ENCODE measurements at places on chromosomes 5 and 9.

DNA sequence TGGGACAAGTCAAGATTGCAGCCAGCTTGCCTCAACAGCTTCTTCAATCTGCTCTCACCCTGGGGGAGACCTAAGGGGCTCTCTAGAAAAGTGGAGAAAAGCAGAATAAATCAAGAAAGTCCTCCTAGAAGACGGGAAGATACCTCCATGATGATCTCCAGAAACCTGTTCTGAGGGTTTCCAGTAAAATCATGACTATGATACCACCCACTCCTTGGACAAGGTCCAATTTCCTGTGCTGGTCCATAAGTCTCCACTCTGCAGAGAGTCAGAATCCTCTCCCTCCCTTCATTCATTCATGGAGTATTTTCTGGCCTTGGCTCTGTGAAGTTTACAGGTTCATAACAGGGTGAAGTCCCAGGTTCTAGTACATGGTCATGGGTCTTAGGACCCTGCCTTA lies 168.6 kb downstream of the SLC12A2 start:
- no peaks in the 10 kb centered on the region for H3K4me1 ChIP-seq
- no peak for DNase-seq
- no peak overlapping the region for H3K27ac ChIP-seq
- no peak overlapping the region for H3K4me3 ChIP-seq
- H3K36me3 ChIP-seq, result no peaks in the 10 kb centered on the region
- H3K27me3 ChIP-seq, result no peaks in the 10 kb centered on the region

GRCh38 chr9:100111235-100111634 lies 12.2 kb downstream of the INVS start:
- H3K27ac ChIP-seq, result no peak overlapping the region
- H3K4me3 ChIP-seq, result no peak overlapping the region
- DNase-seq, result peak; percentile 90
- no peaks in the 10 kb centered on the region for H3K4me1 ChIP-seq

- no peaks in the 10 kb centered on the region for H3K4me1 ChIP-seq
- peaks cover 3% of the 10 kb centered on the region for H3K27me3 ChIP-seq
- DNase-seq, result no peak
- no peak overlapping the region for H3K4me3 ChIP-seq
- no peak overlapping the region for H3K27ac ChIP-seq
These were observed 49.1 kb upstream of the VPS13A start for GRCh38 chr9:77128125-77128789.

- no peaks in the 10 kb centered on the region for H3K27me3 ChIP-seq
- no peaks in the 10 kb centered on the region for H3K36me3 ChIP-seq
- DNase-seq, result no peak
- no peaks in the 10 kb centered on the region for H3K4me1 ChIP-seq
- no peak overlapping the region for H3K27ac ChIP-seq
These were observed 250.5 kb downstream of the AUH start for GRCh38 chr9:91111226-91111625.

DNA sequence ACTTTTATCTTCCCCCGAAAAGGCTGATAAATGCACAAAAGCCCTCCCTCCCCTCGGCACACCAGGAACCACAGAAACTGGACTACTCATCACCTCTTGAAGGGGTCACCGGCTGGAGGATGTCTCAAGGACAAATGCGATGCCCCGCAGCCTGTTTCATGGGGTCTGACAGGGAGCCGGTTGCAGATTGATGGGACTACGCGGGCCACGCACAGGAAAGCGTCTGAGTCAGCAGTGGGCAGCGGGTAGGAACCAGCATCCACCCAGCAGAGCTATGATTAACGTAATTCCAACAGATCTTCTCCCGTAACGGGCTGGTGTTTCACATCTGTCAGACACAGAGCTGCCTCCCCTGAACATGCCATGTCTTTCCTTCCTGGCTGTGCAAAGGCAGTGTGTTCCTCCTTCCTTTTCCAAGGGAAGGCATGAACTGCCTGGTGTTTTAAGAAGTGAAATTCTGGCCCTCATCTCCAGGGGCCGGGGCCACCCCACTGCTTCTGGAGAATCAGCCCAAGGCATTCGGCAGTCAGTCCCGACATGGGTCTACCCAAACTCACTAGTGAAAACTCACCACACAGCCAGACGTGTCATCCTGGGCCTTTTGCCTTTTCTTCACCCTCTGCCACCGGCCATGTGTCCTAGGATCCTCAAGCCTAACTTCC lies 144.4 kb upstream of the PHYKPL start:
- no peaks in the 10 kb centered on the region for H3K4me1 ChIP-seq

DNA sequence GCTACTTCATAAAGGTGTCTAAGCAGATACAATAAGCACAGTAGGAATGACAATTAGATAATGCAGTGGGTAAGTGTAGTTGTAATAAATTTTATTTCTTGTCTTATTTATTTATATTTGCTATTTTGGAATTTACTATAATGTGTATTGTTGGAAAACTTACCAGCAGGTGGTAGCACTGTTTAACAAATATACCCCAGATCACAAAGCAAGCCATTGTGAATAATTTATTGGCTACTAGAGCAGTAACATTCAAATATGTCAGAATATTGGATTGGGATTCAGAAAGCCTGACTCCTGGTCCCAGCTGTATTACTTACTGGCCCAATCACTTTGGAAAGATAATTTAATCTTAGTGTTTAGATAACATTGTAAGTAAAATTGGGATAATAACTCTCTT lies 78.0 kb downstream of the ISOC1 start:
- no peaks in the 10 kb centered on the region for H3K36me3 ChIP-seq
- no peak overlapping the region for H3K27ac ChIP-seq
- no peaks in the 10 kb centered on the region for H3K27me3 ChIP-seq
- DNase-seq, result no peak
- H3K4me1 ChIP-seq, result no peaks in the 10 kb centered on the region

GRCh38 chr5:38032149-38032548 lies 192.3 kb upstream of the GDNF start:
- no peaks in the 10 kb centered on the region for H3K27me3 ChIP-seq
- no peak overlapping the region for H3K27ac ChIP-seq
- no peak overlapping the region for H3K4me3 ChIP-seq

DNA sequence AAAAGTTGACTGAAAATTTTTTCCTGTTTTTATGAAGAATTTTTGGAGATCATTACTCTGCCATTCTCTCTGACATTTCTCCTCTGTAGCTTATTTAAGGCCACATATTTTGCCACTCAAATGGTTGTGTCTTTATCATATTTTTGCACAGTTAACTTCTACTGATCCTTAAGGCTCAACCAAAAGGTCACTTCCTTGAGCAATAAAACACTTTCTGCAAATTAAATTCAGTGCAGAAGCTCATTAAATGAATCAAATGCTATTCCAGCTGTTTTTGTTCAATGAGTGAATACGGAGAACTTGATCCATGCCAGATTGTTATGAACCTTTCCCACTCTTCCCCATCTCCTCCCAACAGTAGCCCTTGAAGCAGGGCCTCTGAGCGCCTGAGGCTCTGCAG lies 93.8 kb upstream of the EPB41L4A start:
- no peak overlapping the region for H3K4me3 ChIP-seq
- H3K36me3 ChIP-seq, result no peaks in the 10 kb centered on the region
- H3K27ac ChIP-seq, result no peak overlapping the region

- H3K36me3 ChIP-seq, result no peaks in the 10 kb centered on the region
- H3K27me3 ChIP-seq, result no peaks in the 10 kb centered on the region
- H3K4me3 ChIP-seq, result no peak overlapping the region
- no peaks in the 10 kb centered on the region for H3K4me1 ChIP-seq
- DNase-seq, result no peak
These were observed 268.6 kb downstream of the ISL1 start for GRCh38 chr5:51651889-51652288.

GRCh38 chr9:121369595-121370265 lies at the start of gene STOM:
Gene STOM (minus strand): TSS chr9:121370250. CDS start chr9:121370187, 63 bp downstream.
- no peaks in the 10 kb centered on the region for H3K4me1 ChIP-seq
- peak within 1 kb of the TSS; percentile 48 for H3K4me3 ChIP-seq
- peak within 1 kb of the TSS; percentile 78 for H3K27ac ChIP-seq
- H3K27me3 ChIP-seq, result no peaks in the 10 kb centered on the region
- no peaks in the 10 kb centered on the region for H3K36me3 ChIP-seq
- peak; percentile 92 for DNase-seq

DNA sequence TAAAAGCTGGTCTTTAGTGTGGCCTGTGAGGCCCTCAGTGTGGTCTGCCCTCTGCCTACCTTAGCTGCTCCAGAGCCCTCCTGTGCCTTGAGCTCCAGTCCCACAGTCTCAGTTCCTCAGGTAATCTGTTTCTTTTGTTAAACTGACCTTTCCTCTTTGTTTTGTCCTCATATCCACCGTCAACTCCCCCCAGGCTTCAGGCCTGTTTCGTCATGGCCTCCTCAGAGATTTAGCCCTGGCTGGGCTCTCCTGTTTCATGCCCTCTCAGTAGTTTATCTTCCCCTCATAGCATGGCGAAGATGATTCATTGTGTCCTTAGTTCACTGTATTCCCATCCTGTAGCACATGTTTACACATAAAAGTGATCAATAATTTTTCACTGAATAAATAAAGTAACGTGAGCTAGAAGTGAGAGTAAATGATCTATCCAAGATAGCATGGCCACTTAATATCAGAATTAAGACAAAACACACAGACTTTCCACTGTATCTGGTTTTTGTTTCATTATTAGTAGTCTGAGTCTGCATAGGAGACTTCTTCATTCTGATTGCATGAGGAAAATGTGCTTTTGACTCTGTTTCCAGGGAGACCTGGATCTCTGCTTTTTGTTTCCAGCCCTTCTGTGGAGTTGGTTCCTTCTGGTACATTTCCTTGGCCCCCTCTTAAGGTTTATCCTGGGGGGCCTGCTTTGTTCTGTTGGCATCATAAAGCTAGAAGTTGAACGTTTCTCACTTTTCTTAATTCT lies 70.5 kb downstream of the SNX24 start:
- no peaks in the 10 kb centered on the region for H3K27me3 ChIP-seq
- DNase-seq, result no peak
- no peaks in the 10 kb centered on the region for H3K36me3 ChIP-seq

DNA sequence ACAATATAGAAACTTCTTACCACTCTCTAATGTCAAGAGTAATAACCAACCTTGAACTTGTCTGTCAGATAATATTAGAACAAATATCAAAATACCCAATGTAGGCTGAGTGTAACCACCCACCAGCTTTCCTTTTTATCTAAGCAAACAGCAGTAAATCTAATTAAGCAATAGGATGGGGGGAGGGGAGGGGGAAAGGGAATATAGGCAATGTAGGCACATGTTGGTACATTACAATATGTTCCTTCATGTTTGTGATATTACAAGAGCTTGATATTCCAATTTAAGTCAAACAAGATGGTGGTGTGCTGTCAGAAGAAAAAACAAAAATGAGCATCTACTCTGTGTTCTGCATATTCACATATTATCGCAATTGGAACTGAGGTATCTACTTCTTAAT lies 158.2 kb downstream of the DENND1A start:
- no peak for DNase-seq
- H3K27me3 ChIP-seq, result no peaks in the 10 kb centered on the region
- no peak overlapping the region for H3K4me3 ChIP-seq
- no peaks in the 10 kb centered on the region for H3K36me3 ChIP-seq
- H3K27ac ChIP-seq, result no peak overlapping the region
- no peaks in the 10 kb centered on the region for H3K4me1 ChIP-seq

DNA sequence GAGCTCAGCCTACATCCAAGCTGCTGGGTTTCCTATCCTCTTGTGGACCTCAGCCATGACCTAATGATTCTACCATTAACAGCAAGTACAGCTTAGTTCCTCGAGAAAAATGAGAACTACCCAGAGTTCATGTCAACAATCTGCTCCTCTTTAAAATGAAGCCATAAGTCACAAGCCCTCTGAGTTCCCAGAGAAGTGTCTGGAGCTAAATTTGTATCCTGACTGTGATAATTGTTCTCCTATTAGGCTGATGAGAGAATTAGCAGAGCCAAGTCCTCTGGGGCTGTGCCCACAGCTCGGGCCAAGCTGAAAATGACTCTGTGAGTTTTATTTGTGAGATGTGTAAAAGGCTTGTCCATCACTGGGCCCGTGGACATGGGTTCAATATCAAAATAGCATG lies 145.1 kb upstream of the SMIM23 start:
- no peak for DNase-seq
- H3K4me3 ChIP-seq, result no peak overlapping the region
- no peaks in the 10 kb centered on the region for H3K27me3 ChIP-seq
- no peaks in the 10 kb centered on the region for H3K36me3 ChIP-seq

- DNase-seq, result no peak
- no peak overlapping the region for H3K4me3 ChIP-seq
- no peaks in the 10 kb centered on the region for H3K36me3 ChIP-seq
- H3K27ac ChIP-seq, result no peak overlapping the region
- no peaks in the 10 kb centered on the region for H3K27me3 ChIP-seq
- H3K4me1 ChIP-seq, result no peaks in the 10 kb centered on the region
These were observed 7.1 kb upstream of the PLK2 start for GRCh38 chr5:58466939-58467338.

DNA sequence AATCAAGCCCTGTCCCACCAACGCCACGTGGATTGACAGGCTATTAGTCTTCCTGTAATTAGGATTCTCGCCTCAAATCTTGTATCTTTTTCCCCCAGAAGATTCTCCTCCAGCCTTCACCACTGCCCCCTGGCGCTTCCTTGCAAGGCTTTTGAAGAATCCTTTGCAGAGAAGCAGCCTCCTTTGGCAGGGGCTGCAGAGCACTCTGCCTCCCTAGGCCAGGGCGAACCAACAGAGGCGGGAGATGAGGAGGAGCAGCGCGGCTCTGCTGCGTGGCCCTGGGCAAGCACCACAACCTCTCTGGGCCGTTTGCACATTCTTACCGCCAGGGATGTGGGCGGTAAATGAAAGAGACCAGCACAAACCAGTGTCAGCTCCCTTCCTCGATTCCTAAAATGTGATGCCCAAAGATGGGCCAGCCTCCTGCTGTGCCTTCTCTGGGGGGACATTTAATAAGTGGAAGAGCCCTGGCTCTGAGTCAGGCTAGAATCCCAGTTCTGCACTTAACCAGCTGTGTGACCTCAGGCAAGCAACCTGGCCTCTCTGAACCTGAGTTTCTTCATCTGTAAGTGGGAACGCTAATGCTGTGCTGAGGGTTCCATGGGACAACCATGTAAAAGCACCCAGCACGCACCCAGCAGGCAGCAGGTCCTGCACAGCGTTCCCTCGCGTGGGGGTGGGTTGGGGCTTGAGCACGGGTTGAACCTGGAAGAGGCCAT lies 128.6 kb downstream of the KCNIP1 start:
- H3K4me1 ChIP-seq, result no peaks in the 10 kb centered on the region
- H3K27ac ChIP-seq, result no peak overlapping the region
- H3K36me3 ChIP-seq, result no peaks in the 10 kb centered on the region

- H3K27me3 ChIP-seq, result no peaks in the 10 kb centered on the region
- peak within 1 kb of the TSS; percentile 93 for H3K4me3 ChIP-seq
- H3K4me1 ChIP-seq, result no peaks in the 10 kb centered on the region
- H3K27ac ChIP-seq, result no peak within 1 kb of the TSS
These were observed at the start of gene PTGER4 for GRCh38 chr5:40679913-40680681. Gene PTGER4 (plus strand): TSS chr5:40679915. CDS start chr5:40680994, 1,079 bp downstream.
